HepG2 (cell line): ENCODE measurements at places on chromosomes 16 and 17. TPM values are rescaled to one million over a fixed set of nuclear protein-coding genes. Genes with fewer than 3 reads are reported as not detected.
A peak's percentile ranks its signal among the peaks of the same experiment; 100 is the strongest.

DNA sequence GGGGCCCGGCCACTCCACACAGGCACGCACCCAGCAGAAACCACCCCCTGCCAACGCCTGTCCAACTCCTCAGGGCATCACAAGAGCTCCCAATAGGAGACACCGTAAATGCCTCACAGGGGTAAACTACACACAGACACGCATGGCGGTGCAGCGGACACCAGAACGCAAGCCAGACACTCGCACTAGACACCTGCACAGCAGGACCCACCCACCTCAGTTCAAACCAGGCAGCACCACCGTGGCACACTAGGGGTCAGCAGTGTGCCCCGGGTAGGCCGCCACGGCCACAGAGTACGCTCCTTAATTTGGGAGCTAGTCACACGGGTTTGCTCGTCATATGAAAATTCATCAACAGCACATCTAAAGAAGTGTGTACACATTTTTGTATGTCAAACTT lies 3.4 kb downstream of the SLC38A10 start:
- peaks cover 27% of the 10 kb centered on the region for H3K4me1 ChIP-seq
- H3K27ac ChIP-seq = no peak overlapping the region
- DNase-seq = peak; percentile 53
- no peak overlapping the region; the same call in 1 of the 2 replicates for H3K4me3 ChIP-seq
- H3K36me3 ChIP-seq = peaks cover 35% of the 10 kb centered on the region
- no peaks in the 10 kb centered on the region for H3K27me3 ChIP-seq

The TOB1 gene
- 19.4 and 21.9 TPM in 2 replicates for total RNA-seq

The LAT gene
- 0.28 and 2.0 TPM in 2 replicates for total RNA-seq

The CLEC10A gene
- not detected in 2 replicates for total RNA-seq
